Activated CD8-positive, alpha-beta memory T cell treated with anti-CD3 and anti-CD28 coated beads for 1 hour (primary cell): ENCODE measurements at places on chromosomes 4 and X.

DNA sequence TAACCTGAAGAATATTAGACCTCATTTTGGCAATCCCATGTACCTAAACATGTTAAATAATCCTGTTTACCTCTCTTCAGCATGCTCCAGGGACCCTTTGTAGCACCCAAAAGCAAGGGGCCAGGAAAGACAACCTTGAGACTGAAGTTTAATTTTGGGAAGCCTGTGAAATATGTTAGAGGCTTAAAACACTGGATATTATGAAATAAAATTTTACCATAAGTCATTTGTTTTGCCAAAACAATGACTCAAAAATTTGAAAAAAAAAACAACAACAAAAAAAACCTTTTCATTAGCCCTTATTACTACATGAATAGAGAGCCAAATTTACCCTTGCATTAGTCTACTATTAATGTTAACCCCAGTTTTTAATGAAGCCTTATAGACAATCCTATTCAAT is 49.7 kb downstream of the HMGB2 start:
- DNase-seq: no peak

DNA sequence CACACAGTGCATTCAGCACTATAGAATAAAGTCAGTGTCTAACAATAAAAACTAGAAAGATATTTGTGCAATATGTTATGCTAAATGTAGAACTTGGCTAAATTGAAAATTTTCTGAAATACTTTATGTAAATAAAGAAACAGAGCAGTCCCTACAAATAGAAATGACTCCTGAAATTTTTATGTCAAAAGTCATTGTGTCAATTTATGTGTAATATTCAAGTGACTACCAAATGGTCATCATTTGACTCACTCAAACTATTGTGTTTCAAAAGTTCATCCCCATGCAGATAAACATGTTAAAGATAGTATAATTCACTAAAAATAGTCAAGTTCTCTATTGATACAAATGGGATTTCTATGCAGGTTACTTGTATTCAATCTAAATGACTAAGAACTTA is 17.9 kb downstream of the LRBA start:
- no peak for DNase-seq

DNA sequence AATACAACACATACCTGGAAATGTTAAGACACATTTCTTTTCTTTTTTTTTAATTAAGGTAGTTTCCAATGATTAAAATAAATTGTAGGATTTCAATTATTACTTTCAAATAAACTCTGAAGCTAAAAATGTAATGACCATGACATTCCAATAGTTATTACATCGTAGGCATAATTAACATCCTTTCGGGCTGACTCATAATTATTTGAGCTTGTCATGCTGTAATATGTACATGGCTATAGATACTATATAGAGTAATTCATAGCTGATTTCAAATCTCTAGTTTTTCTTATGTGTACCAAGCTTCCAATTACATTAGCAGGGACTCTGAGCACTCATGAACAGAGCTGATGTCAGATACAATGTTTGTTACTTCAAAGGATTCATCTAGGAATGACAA is 125.7 kb upstream of the GABRG1 start:
- no peak for DNase-seq

DNA sequence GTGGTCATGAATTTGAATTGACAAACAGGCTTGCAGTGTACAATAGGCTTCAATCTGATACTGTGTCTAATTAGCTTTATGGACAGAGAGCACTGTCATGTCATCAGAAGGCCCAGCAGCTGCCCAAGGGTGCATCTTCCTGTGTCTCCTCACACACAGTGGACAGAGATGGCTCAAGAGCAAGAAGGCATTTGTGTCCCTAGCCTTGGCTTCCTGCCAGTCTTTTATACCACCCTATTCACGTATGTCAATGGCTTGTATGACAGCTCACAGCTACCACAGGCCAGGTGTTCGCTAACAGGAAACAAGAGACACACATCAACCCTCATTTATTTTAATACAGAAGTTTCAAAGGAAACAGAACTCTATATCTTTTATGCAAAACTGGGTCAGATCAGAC is 874.0 kb upstream of the AGA start:
- DNase-seq: no peak

GRCh38 chr4:21470535-21470934 is 478.0 kb downstream of the KCNIP4 start:
- DNase-seq: no peak

DNA sequence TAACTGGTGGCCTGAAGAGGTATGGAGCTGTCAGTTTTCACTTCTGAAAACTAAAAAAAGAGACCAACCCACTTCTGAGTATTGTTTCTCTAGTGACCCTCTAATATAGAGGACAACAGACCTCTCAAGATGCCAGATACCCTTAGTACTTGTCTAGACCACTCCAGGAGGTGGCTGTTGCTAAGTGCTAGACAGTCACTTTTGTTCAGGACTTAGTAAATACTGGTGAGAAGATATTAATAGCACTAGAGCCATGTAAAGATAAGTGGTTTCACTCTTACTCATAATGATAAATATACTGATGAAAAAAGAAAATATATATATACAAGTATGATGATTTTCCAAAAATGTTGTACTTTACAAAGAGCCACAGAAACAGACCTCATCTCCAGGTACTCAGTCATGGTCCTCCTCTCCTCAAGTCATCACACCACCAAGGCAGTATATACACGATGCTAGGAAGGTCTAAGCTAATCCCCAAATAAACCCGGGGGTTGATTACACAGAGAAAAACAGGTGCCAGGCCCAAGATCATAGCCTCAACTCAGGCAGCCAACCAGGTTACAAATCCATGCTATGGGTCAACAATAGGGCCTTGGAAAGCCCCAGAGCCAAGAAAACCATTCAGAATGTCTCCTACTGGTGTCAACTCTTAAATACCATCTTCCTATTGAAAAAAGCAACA is 66.9 kb downstream of the ARHGEF9 start:
- DNase-seq: no peak

DNA sequence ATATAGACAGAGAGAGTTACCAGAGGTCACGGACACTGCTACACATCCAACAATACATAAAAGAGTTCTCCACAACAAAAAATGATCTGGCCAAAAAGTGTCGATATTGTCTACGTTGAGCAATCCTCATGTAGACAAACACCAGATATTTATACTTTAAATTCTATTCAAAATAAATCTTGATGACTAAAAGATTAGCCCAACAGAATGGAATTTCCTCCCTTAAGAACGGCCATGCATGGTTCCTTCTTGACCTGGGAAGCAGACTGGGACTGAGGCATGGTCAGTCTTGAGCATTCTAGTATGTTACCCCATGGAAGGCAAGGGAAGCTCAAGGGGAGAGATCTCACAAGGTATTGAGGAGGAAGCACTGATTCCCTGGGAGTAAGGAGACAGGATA is 43.5 kb downstream of the LHFPL1 start:
- DNase-seq: no peak

DNA sequence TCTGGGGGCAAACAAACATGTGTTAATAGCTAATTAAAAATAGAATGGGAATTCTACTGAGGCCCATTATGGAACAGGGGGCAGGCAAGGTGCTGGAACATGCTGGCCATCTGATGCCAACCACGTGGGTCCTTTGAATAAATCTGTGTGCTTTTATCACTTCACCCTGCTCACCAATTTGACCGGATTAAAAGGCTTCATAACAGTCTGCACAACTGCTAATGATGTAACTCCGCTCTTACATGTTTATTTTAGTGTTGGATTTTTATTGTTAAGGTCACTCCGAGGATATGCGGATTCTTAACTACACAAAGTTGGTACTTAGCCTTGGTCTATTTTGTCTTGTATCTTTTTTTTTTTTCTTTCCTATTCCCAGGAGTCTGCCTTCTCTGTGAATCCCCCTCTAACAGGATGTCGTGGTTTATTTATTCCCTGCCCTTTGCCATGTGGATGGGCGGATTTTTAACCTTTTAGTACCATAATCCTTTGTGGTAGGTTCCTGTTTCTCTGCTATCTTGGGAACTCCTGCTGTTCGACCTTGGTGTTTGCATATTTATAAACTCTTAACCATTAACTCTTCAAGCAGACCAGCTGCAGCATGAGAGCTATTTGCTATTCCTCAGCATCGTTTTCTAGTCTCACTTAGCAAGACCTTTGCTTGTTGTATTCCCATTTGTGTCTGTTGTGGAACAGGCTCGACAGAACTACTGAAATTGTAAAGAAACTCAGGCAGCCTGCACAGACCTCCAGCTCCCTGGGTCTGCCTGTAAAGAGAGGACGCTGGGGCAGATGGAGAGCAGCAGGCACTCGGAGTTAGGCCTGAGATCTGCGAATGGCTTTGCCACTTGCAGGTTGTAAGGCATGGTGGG is 38.0 kb downstream of the TRIM2 start:
- DNase-seq: no peak

GRCh38 chr4:154421618-154422017 is 70.0 kb downstream of the DCHS2 start:
- DNase-seq: no peak
